ENCODE measurements at places on chromosomes 1 and 21.

DNA sequence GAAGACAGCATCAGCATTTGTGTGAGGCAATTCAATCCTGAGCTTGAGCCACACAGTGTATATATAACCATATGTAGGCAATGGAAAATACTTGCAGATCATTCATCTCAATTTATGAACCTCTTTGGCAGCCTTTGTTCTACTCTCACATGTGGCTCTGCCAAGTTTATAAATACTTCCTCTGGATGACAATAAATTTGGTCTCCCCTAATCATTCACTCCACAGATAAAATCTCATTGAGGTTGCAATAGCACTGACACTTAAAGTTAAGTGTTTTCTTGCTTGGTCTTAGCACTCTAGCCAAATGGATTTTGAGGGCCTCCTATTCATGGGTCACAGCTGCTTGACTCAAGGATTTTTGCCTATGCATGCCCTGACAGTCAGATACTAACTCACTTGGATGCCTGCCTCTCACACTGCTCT lies 136.6 kb upstream of the VANGL1 start:
- no peak for DNase-seq

DNA sequence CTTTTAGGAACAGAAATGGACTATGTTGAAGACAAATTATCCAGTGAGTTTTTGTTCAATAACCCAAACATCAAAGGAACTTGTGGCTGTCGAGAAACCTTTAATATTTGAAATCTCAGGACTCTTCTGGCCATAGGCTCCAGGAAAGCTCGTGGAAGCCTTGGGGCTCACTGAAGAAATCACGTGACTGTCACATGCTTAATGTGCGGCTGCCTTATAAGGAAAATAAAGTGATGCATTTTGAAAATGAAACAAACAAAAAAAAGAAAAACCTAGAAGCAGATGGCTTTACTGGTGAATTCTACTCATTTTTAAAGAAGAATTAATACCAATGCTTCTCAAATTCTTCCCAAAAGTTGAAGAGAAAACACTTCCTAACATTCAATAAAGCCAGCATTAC lies 228.4 kb upstream of the RAB4A start:
- no peak for DNase-seq

DNA sequence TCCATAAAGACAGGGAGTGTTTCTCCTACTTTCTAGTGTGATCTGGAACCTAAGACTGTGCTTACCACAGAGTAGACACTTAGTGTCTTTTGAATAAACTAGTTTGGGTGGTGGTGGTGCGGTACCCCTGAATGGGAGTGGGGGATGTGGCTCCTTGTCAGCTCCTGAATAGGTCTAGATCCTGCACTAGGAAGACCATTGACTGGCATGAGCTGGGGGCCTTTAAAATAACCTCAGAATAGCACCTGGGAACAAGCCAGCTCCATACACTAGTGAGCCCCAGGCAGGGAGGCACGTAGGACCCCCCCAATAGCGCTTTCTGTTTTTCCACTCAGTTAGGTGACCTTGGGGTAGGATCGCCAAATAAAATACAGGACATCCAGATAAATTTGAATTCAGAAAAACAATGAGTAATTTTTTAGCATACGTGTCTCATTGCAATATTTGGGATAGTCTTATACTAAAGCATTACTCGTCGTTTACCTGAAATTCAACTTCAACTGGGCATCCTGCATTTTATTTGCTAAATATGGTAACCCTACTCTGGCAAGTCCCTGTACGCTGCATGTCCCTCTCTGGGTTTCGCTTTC lies 45.6 kb downstream of the AZIN2 start:
- DNase-seq = no peak

GRCh38 chr21:44992608-44993031 lies 52.8 kb downstream of the SLX9 start:
- DNase-seq = no peak

- DNase-seq = no peak
These were observed 151.0 kb downstream of the NUF2 start for GRCh38 chr1:163472651-163473248.

GRCh38 chr1:8641377-8641997 lies 176.0 kb downstream of the RERE start:
- no peak for DNase-seq

DNA sequence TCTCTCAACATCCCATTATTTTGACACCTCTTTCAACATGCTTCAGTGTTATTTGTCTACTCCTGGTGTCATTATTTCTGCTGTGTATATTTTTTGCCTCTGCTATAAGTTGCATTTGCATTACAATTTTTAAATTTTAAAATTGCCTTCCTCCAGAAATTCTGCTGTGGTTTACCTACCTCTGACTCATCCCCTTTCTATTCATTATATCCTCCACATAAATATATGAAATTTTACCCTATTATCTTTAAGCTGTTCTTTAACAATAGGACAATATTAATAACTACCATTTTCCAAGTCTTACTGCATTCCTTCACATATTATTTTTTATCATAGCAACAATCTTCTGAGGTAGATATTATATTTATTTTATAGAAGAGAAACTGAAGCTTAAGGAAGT lies 178.1 kb upstream of the NRIP1 start:
- DNase-seq = no peak

GRCh38 chr1:82441402-82441801 lies 640.7 kb downstream of the ADGRL2 start:
- no peak for DNase-seq

GRCh38 chr1:10975567-10976326 lies 36.7 kb upstream of the TARDBP start:
- DNase-seq = no peak

GRCh38 chr21:36544545-36544944 lies 64.6 kb upstream of the CLDN14 start:
- DNase-seq = no peak

- no peak for DNase-seq
These were observed 53.9 kb downstream of the SYDE2 start for GRCh38 chr1:85146972-85147359.

GRCh38 chr1:145958734-145959133 lies 917 bp upstream of the LIX1L start:
- DNase-seq = no peak

- DNase-seq = no peak
These were observed 6.6 kb downstream of the TNFRSF8 start for GRCh38 chr1:12069623-12070244.

- no peak for DNase-seq
These were observed 162.7 kb upstream of the COL6A1 start for GRCh38 chr21:45818904-45819285.

DNA sequence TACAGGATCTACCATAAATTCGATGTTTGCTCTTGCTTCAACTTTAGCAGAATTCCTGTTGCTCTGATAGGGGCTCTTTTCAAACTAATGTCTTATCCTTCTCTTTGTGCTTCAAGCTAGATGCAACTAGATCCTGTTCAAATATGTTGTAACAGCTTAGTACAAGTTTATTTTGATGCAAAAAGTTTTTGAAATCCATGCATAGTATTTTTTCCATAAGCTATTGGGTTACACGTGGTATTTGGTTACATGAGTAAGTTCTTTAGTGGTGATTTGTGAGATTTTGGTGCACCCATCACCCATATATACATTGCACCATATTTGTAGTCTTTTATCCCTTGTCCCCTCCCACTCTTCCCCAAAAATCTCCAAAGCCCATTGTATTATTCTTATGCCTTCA lies 907.7 kb downstream of the LTN1 start:
- no peak for DNase-seq

- DNase-seq = no peak
These were observed 499 bp downstream of the C1QA start for GRCh38 chr1:22636927-22637326.

GRCh38 chr1:225597926-225598575 lies 54.9 kb downstream of the ENAH start:
- DNase-seq = no peak

DNA sequence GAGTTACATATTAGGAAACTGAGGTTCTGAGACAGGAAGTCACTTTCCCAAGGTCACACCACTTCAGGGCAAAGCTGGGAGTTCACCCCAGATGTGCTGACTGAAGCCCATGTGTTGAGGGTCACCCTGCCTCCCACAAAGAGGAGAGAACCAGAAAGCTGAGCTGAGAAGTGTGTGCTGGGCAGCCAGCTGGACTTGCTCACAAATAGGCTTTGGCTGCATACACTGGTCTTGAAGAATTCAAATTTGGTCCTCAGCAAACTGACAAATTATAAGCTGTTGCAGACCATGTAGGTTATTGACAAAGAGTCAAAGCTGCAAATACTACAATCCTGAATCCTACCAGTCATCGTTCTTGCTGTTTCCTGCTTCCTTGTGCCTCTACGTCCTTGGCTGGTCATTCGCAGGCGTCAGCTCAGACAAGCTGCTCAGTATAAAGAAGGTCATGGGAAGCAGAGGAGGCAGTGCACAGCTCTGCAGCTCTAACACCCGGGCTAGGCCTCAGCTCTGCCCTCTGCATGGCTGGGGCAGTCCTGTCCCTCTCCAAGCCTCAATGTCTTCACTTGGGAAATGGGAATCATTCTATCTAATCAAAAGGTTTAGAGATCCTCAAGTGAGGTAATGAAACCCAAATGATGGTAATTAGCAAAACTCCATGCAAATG lies 40.0 kb downstream of the CDCP2 start:
- DNase-seq = no peak

DNA sequence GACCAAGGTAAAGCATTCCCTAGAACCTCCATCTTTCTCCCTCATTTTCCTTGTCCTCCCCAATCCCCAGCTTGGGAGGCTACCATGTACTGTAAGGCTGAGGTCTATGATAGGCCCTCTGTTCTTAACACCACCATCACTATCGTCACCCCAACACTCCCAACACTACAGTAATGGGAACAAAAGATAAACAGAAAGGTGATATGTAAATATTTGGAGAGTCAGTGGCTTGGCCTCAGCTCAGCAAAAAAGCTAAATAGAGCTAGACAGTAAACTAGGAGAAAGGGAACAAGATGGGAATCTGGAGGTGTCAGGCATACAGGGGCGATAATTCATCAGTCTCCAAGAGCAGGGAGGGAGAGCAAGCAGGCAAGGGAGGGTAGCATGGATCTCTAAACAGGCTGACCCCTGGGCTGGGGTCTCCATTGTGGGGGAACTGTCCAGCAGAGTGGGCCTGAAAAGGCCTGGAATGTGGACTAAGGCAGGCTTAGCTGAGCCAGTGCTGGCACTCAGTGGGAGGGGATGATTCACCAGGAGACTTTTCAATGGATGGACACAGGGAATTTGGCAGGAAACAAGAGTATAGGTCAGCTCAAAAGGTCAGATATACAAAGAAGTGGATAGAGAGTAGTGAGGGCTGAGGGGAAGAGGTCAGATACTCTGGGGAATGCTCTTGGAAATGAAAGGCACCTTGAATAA lies 6.7 kb downstream of the WNT2B start:
- DNase-seq = peak; percentile 19

- DNase-seq = no peak
These were observed 312.5 kb downstream of the KCNT2 start for GRCh38 chr1:196295766-196296165.

GRCh38 chr1:196651637-196652215 lies at the start of gene CFH:
TSS of gene CFH (plus strand) at chr1:196652043. CDS start at chr1:196652118, 75 bp downstream.
- DNase-seq = no peak

- no peak for DNase-seq
These were observed 164.3 kb downstream of the KIF26B start for GRCh38 chr1:245319094-245319493.

GRCh38 chr1:210376836-210377372 lies 48.2 kb downstream of the HHAT start:
- DNase-seq = no peak

DNA sequence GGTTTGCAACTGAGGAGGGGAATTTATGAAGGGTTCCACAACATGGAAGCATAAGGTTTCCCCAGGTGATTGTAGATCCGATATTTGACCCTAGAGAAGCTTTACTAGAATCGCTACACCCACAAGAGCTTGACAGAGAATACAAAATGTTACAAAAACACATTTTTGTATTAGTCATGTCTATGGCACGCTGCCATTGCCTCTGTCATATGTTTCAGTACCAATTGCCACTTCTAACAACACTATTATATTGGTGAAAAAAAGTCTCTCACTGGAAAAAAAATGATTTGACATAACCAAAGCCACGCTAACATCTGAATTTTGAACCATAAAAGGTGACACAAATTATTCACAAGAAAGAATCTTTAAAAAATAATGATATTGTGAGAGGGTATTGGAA lies 214.5 kb downstream of the KCNT2 start:
- no peak for DNase-seq

- DNase-seq = no peak
These were observed 3.7 kb downstream of the TARBP1 start for GRCh38 chr1:234475167-234475793.

DNA sequence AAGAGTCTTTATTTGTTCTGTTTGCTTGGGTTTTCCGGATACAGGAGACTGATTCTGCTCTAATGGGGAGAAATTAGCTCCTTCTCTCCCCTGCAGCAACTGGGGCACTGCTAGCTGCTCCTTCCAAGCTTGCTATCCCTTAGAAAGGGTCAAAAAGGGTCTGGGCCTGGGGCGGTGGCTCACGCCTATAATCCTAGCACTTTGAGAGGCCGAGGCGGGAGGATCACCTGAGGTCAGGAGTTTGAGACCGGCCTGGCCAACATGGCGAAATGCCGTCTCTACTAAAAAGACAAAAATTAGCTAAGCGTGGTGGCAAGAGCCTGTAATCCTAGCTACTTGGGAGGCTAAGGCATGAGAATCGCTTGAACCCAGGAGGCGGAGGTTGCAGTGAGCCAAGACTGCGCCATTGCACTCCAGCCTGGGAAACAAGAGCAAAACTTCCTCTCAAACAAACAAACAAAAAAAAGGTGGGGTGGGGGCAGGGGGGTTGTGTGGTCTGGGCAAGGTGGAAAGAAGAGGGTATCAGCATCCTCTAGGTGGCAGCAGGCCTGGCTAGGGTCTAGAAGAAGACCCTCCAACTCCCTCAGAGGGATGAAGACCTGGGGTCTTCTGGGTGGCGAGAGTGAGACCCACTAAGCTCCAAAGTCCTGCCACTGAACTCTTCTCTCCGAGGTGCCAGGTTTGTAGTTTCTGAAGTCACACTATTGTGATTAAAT lies 15.4 kb upstream of the TBX15 start:
- no peak for DNase-seq

DNA sequence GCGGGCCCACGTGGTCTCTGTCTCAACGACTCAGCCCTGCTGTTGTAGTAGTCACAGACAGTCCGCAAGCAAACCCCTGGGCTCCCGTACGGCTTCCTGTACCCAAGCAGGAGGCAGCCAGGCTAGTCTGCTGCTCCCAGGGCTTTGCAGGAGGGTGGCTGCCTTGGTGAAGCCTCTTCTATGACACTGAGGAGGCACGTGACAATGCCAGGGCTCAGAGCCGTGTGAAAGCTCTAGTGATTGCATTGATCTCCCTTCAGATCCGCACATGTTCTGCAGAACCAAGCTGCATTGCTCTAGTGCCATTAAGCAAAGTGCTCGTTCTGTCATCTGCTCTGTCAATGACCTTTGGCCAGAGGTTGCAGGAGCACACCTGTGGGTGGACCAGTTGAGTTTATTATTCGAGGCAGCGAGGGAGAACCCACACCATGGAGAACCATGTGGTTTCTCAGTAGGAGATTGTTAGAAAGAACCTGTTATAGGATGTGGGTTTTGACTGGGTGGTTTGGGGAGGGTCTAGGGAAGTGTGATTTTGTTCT lies 18.0 kb downstream of the UMODL1 start:
- DNase-seq = no peak

GRCh38 chr21:32770871-32771523 lies 558 bp downstream of the PAXBP1 start:
- DNase-seq = peak; percentile 46

Measured in kidney capillary endothelial cell (primary cell).